ENCODE measurements at places on chromosomes 6 and 20.

DNA sequence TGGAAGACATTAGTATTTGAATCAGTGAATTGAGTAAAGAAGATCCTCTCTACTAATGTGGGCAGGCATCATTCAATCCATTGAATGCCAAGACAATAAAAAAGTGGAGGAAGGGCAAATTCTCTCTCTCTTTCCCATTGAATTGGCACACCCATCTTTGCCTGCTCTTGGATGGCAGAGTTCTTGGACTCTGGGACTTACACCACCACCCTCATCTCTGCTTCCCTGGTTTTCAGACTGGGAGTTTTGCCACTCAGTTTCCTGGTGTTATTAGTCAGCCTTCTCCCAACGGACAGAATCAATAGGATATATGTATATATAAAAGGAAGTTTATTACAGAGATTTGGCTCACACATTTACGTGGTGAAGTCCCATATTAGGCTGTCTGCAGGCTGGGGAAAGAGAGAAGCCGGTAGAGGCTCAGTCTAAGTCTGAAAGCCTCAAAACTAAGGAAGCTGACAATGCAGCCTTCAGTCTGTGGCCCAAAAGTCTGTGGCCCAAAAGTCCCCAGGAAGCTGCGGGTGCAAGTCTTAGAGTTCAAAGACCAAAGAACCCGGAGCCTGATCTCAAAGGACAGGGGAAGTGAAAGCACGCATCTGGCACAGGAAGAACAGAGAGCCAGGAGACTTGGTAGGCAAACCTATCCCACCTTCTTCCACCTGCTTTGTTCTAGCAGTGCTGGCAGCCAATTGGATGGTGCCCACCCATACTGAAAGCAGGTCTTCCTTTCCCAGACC, 64.4 kb downstream of the SMPDL3A start:
- DNase-seq, result no peak

- DNase-seq, result no peak
Measured at GRCh38 chr6:12592634-12593033, 123.9 kb upstream of the PHACTR1 start.

- no peak for DNase-seq
Measured at GRCh38 chr6:125356884-125357283, 55.1 kb upstream of the HDDC2 start.

GRCh38 chr20:4607287-4607713, 114.4 kb upstream of the PRND start:
- DNase-seq, result peak; percentile 31

GRCh38 chr20:64031822-64032314, 4.1 kb upstream of the C20orf204 start:
- no peak for DNase-seq

DNA sequence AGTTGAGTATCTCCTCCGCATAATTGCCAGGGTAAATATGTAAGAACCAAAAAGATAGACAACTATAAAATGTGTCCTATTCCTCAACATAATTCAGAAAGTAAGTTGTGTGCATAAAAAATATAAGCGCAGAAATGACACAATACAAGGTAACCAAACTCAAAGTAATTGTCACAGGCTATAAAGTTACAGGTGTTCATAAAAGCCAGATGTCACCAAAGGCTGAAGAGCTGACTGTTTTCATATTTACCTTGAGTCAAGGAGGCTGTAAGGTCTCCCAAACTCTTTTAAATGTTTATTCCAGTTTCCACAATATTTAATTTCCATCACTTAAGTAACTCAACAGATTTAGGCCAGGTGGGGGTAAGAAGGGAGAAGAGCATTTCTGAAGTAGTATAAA, 192.2 kb upstream of the MARCKS start:
- DNase-seq, result no peak

DNA sequence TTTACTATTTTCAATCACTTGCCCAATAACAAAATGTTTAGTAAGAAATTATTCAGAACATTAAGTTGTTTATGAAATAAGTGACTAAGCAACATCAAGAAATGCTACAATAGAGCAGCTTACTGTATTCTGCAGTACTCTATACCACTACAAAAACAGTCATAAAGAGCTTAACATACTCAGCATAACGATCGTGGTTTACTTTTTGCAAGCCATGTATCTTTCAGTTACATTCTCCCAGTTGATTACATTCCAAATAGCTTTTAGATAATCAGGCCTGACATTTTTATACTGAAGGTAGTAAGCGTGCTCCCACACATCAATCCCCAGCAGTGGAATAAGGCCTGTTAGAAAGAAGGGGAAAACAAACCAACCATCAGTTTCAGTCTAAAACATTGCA, 10.7 kb downstream of the SOD2 start:
- no peak for DNase-seq

DNA sequence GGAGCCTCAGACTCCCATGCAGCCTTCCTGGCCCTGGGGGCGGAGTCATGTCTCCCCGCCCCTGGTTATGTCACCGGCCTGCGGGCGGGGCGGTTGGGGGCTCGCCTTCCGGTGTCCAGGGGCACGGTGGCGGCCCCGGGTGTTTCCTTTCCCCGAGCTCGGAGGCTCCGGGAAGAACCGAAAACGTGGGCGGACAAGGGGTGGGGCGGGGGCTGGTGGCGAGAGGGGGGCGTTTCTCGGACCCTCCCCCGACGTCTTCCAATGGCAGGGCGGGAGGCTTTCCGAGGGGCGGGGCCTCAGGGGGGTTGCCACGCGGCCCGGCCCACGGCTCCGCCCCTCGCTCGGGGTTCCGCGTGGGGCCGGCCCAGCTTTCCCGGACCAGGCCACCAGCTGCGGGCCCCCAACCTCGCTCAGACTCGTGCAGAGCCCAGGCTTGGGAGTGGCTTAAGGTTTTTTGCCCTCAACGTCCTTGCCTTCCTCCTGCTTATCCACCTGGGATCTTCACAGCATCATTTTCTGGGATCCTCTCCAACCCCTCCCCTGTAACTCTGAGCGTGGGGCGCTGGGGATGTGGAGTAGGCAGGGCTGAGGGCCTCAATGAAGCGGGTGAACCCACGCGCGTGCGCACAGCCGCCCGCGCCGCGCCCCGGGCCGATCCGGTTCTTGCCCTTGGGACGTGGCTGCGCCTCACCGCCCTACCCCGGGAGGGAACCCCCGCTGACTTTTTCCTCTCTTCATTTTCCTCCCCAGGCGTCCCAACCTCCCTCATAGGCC, 2.1 kb upstream of the NRN1 start:
- peak; percentile 36 for DNase-seq

DNA sequence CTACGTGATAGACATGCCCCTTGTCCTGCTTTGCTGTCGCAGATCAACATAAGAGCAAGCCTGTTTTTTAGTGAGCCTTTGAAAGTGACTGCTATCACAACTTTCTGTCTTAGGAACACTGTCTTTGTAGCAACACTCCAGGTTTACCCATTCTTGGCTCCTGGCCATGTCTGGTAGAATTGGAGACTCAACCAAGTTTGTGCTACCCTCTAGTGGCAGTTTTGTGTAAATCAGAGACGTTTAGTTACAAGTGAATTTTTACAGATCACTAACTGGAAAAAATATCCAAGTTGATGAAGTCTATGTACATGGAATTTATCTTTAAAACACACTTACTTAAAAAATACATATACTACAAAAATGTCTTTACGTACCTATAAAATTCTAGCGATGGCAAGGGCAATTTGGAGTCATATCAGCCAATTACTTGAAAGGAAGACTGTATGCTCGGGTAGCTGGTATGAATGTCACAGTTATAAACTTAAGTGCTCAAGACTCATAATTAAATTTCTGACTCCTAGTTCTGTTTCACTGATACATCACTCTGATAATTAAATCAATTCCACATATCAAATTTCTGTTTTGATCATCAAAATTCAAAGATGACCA, 101.4 kb downstream of the ADGB start:
- DNase-seq, result no peak

DNA sequence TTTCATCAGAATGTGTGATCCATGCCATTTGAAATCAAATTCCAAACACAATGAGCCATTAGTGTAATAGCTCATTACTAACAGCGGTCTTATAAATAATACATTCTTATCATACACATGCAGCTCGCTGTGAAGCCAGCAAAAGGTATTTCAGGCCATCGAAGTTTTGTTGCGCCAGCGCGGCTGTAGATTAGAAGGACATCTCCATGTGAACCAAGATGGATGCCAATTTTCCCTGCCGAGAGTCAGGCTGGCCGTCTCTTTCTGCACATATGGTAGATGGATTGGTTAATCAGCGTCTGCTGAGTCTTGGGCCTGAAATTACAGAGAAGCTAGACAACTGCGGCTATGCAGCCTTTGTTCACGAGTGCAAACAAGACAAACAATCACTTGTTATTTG, 44.1 kb downstream of the CFAP61 start:
- no peak for DNase-seq

DNA sequence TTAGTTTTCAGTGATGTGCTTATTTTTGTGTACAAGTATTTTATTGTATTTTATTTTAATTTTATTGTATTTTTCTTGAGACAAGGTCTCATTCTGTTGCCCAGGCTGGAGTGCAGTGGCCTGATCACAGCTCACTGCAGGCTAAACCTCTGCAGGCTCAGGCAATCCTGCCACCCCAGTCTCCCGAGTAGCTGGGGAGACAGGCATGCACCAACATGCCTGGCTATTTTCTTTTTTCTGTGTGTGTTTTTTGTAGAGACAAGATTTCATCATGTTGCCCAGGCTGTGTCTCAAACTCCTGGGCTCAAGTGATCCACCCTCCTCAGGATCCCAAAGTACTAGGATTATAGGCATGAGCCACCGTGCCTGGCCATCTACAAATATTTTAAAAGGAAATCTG, 146.3 kb downstream of the MANEA start:
- DNase-seq, result no peak

GRCh38 chr6:107348224-107348623, 111.1 kb downstream of the PDSS2 start:
- DNase-seq, result no peak

DNA sequence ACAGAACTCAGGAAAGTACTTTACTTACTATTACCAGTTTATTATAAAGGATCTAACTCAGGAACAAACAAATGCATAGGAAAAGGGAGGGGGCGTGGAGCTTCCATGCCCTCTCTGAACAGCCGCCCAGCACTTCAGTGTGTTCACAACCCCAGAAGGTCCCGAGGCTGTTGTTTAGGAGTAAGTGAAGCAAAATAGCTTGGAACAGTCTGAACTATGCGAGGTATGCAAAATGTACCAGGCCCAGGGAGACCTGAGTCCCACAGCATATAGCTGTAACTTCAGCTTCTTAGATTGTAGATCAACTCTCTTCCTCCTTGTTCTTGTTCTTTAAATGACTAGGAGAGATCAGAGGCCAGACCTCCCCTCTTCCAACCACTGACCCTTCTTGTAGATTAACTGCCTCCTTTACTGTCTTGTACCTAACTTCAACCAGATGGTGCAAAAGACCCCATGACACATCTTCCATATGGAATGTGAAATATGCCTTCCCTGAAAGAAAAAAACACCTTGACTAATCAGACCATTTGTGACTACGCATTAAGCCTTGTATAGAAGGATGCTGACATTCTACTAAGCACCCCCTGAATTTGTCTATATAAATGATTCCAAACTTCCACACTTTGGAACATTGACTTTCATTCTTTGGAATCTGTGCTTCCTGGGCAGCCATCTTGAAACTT, 98.8 kb upstream of the SNX9 start:
- no peak for DNase-seq

DNA sequence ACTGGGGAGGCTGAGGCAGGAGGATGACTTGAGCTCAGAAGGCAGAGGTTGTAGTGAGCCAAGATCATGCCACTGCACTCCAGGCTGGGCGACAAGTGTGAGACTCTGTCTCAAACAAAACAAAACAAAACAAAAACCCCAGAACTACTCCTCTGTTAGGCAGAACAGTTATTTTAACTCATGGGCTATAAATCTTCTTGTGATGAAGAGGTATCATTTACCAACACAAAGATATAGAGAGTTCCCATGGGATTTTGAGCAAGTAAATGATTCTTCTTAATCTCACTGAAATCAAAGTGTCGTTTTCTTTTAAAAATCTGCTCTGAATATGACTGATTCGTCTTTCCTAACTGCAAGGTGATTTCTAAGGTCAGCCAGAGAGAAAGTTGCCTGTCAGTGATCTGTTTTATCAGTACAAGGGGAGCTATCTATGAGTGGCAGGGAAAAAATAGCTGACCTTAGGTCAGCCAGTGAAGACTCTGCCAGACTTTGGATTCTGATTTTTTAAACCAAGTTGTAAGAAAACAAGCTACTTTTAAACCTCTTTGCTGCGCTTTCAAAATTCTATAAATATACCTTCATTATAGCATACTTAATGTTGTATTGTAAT, 3.8 kb upstream of the DSP start:
- DNase-seq, result no peak

DNA sequence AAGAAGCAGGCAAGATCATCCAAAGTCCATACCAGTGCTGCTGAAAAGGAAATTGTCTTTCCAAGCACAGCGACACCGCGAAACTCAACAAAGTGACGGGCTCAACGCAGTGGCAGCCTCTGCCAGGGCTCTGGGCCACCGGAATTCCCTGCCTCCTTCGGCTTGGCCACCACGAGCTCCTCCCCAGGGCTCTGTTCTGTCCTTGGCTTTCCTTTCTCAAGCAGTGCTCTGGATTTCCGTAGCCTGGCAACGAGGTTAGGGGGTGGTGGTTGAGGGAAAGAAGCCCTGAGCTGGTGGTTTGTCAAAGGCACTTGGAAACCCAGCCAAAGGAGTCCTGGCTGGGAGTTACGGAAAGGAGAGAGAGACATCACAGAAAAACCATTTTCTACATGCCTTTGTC, 31.2 kb downstream of the PRR18 start:
- DNase-seq, result no peak

- DNase-seq, result no peak
Measured at GRCh38 chr6:139611327-139612134, 237.1 kb upstream of the CITED2 start.

DNA sequence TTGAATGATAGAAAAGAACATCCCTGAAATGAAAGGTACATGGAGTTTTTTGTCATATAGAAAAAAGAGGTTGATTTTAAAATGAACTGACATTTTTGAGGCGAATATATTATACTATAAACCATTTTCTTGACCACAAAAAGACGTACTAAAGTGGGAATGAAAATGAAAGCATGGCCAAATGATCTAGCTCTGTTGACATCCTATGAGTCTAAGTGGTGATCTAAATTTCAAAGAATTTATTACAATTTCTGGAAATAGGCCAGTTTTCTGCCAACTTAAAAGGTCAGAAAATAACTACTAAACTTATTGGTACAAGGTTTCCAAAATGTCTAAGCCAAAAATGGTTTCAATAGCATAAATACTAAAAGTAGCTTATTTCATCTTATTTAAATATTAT, 536.8 kb downstream of the EYS start:
- no peak for DNase-seq

DNA sequence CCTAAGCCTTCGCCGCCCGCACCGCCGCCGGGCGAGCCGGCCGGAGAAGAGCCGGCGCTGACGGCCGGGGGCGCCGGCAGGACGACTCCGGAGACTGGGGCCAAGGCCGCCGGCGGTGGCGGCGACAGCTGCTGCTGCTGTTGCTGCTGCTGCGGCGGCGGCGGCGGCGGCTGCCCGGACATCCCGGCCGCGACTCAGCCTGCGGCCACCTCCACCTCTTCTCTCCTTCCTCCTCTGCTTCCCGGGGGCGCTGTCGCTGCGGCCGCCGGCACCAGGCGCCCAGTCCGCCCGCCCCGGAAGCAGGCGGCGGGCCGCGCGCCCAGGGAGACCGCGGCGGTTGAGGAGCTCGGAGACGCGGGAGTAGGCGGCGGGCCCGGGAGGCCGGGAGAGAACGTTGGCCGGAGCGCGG, 307 bp downstream of the RANBP9 start:
- DNase-seq, result no peak
